ENCODE measurements at places on chromosomes 13 and 19. TPM values are rescaled to one million over a fixed set of nuclear protein-coding genes. Genes with fewer than 3 reads are reported as not detected.

The PALM3 gene
- total RNA-seq, result not detected

The TEAD2 gene
- total RNA-seq, result 37.6 TPM

The TNNI3 gene
- total RNA-seq, result not detected

DNA sequence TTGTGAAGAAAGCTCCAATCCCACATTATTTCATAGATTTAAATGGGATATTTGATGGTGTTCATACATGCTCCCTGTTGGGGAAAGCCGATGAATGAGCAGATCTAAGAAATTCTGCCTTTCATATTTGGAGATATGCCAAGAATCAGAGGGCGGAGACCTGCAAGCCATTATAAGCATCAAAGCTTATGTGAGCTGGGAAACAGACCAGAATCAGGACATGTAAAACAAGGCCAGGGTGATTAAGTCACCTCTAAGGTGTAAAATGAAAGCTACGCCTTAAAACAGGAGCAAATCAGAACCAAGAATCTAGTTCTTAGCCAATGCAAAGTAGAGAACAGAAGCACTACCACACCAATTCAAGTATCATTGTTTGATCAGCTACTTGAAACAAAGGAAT, 392.4 kb downstream of the DCT start:
- no peak for DNase-seq

DNA sequence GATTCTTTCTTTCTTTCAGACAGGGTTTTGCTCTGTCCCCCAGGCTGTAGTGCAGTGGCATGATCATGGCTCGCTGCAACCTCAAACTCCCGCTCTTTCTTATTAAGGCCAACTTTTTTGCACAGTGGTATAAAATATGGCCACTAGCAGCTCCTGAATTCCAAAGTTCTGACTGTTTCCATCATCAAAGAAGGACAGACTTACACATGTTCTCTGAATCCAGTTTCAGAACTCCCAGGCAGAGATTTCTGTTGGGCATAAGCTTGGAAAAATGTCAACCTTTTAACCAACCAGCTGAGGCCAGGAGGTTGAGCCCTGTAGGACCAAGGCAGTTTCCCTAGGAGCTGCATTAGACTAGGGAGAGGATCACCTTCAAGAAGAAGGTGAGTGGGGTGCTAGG, 184.1 kb downstream of the HS6ST3 start:
- DNase-seq, result no peak

DNA sequence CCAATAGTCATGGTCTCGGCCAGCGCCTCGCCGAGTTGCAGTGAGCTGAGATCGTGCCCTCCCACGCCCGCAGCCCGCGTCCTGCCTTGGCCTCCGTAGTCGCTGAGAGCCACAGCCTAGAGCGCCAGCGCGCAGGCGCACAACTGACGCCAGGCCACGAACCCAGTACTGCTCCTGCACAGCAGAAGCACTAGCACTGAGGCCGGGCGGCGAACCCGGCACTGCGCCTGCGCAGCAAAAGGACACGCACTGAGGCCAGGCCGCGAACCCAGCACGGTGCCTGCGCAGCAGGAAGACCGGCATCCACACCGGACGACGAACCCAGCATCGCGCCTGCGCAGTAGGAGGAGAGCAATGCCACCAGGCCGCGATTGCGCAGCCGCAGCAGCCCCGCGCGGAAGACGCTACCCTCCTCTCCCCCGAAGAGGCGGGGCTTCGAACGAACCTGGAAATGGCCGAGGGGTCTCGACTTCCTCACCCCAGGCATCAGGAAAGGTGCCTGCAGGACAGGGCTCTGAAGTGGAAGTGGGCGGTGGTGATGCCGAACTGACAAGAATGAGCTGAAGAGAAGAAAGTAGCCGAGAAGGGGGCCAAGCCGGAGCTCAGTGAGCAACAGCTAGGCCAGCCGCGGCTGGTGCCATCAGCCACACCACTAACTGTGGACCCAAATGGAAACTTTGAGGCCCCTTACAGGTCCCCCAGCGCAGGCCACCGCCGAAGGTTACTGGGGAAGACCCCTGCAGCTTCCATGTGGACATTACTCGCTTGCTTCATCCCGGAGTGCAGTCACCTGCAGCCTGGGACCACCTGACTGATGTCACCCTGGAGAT, 7.5 kb downstream of the F10 start:
- DNase-seq, result no peak

- peak; percentile 23 for DNase-seq
These were observed 325.9 kb downstream of the FOXO1 start for GRCh38 chr13:40340368-40341095.

DNA sequence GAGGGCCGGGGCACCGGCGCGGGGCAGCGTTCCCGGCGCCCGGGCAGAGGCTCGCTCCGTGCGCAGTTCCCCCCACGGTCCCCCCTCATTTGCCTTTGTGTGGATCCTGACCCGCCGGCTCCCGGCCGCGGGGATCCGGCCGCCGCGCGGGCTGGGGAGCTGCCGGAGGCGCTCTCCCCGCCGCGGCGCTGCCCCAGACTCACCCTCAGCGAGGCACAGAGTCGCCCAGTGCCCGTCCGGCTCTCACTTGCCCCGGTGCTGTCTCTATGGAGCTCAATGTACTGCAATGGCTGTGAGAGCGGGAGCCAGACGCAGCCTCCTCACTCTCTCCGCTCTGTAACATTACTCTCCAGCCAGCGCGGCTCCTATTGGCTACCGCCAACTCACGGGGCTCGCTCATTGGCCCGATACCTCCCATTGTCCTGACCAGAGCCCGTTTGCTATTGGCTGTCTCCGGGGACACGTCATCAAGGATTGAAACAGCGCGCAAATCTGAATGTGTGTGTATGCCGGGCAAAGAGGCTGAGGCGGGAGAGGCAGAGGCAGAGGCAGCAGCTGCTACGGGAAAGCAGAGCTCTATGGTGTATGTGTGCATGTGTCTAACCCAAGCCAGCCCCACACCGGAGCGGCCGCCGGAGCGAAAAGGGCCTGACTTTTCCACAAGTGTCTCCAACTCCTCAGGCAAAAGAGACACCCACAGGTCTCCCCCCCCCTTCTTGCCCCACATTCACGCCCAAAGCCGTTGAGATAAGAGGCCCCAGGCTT, at the start of gene HMGB1:
HMGB1 (minus strand) TSS at position 344 of the 765 bp plus-strand sequence. CDS start 2,256 bp downstream, outside the sequence.
- DNase-seq, result peak; percentile 99

- no peak for DNase-seq
These were observed 141.4 kb downstream of the IRS2 start for GRCh38 chr13:109644956-109645355.

DNA sequence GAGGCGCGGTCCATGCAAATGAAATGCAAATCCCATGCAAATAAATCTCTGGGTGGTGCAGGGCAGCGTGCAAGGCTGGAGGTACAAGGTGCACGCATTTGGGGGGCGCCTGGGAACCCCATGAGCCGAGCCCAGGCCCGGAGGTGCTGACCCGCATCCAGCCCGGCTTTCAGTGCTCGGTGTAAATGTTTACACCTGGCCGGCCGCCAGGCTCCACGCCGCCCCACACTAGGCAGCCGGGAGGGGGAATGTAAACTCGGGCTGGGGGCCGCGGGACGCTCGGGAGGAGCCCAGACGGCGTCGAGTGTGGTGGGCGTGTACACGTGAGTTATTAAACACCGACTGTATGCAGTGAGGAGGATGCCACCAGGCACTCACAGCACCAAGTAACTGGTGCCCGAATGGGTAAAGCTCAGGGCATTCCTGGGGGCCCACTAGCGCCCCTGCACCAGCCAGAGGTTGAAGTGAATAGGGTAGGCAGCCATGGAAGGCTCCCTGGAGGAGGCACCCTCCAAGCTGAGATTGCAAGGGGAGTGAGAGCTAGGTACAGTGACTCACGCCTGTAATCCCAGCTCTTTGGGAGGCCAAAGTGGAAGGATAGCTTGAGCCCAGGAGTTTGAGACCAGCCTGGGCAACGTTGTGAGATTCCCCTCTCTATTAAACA, 17.2 kb downstream of the FUT6 start:
- no peak for DNase-seq

- no peak for DNase-seq
These were observed 390.7 kb downstream of the LIG4 start for GRCh38 chr13:107824635-107825034.

- no peak for DNase-seq
These were observed 77.3 kb downstream of the OLFM4 start for GRCh38 chr13:53105890-53106289.

DNA sequence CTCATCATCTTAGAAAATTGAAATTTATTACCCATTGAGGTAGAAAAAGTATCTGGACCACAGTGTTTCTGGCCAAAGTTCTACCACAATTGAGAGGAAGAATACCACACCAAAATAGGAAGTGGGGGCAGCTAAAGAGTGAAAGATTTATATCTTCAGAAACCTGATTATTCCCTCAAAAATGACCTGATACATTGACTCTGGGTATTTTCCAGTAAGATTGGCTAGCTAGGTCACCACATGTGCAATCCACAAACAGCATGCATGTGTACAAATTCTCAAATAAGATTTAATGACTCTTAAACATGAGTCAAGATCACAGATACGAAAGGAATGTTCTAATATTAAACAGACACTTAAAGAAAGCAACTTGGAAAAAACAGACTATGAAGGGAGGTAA, 1516.2 kb upstream of the PCDH20 start:
- DNase-seq, result peak; percentile 51

DNA sequence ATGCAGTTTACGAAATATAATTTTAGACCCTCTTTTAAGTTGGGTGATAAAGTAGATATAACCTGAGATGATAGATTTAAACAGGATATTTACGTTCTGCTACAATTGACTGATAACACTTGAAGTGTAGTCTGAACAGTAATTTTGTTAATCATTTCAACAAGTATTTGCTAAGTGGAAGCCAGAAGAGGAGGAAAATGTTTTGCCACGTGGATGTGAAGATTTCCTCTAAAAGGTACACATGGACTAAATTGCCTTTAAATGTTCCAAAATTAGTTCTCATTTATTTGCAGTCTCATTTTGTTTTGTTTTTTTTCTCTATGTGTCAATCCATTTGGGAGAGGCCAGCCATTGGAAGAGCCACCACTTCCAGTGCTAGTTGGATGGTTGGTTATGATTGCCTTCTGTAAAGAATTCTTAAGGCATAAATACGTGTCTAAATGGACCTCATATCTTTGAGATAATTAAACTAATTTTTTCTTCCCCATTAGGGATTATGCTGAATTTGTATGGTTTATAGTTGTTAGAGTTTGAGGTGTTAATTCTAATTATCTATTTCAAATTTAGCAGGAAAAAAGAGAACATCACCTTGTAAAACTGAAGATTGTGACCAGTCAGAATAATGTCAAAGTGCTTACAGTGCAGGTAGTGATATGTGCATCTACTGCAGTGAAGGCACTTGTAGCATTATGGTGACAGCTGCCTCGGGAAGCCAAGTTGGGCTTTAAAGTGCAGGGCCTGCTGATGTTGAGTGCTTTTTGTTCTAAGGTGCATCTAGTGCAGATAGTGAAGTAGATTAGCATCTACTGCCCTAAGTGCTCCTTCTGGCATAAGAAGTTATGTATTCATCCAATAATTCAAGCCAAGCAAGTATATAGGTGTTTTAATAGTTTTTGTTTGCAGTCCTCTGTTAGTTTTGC, 2.8 kb downstream of the MIR17HG start:
- DNase-seq, result no peak
